ENCODE measurements at places on chromosomes 12 and 14.

DNA sequence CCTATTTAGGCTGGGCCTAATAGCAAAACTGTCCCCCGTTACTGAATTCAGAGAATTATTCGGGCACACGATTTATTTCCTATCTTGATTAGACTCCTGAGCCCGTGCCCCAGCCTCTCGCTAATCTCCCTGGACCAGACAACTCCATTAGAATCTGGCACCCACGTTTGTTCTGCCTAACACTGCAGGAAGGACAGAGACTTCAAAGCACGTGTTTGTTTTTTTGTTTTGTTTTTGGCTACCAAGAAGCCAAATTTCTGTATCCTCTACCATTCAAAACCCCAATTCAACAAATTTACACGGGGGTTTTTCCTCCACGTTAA is 4.8 kb downstream of the USP44 start:
- DNase-seq: no peak

- DNase-seq: no peak
Measured at GRCh38 chr12:58563621-58564020, 356.7 kb downstream of the LRIG3 start.

- DNase-seq: no peak
Measured at GRCh38 chr12:106271575-106272505, 24.0 kb upstream of the CKAP4 start.

DNA sequence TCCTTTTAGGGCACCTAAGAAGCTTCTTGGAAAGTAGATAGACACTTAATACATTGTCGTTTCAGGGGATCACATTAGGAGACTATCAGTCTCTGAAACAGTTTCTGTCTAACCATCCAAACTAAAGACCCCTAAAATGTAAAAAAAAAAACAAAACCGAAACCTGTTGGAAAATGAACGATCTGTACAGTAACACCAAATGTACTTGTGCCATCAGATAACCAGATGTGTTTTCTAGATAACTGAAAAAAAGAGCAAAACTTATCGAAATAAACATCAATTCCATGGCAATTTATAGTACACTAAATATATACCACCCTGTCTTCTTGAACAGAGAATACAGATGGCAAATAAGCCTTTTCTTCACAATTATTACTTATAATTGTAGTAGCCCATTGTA is 2.1 kb downstream of the LDHB start:
- DNase-seq: no peak

GRCh38 chr12:107486140-107486892 is 199.3 kb upstream of the PWP1 start:
- no peak for DNase-seq

GRCh38 chr14:96126339-96126782 is 78.3 kb upstream of the BDKRB2 start:
- no peak for DNase-seq

GRCh38 chr12:26244503-26244902 is 49.1 kb downstream of the SSPN start:
- DNase-seq: no peak

Measured in activated T-helper 9 cell treated with anti-CD3 and anti-CD28 coated beads, Interleukin-2, amount 50 U/mL, for 16 hours (primary cell).